ENCODE measurements at places on chromosomes 5 and 9.
A peak's percentile ranks its signal among the peaks of the same experiment; 100 is the strongest.

DNA sequence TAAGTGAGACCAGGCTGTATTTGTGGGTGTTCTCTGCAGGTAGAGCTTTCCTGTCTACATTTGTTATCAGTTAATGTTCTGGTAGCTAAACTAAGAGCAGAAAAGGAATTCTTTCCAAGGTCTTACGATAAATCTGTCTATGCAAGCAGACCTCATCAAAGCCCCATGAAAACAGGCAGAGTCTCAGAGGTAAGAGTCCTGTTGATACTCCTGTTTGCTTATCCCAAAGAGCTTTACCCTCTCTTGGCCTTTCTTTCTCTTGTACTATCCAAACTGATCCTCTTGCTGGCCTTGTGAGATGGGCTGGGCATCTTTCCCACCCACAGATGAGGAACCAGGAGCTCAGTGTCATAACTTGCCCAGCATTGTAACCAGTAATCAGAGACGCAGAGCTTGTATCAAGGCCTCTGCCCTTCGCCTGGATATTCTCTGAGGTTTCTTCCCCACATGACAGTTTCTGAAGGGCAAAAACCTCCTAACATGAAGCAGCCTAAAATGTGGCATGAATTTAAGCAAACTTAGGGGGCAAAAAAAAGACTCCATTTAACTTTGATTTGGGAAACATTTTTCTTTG is 33.5 kb downstream of the PRKACG start:
- no peak overlapping the region for H3K4me3 ChIP-seq
- H3K36me3 ChIP-seq = peaks cover 2% of the 10 kb centered on the region
- peaks cover 7% of the 10 kb centered on the region for H3K27me3 ChIP-seq
- H3K4me1 ChIP-seq = peaks cover 10% of the 10 kb centered on the region
- DNase-seq = no peak

- peaks cover 5% of the 10 kb centered on the region for H3K27me3 ChIP-seq
- H3K27ac ChIP-seq = no peak overlapping the region
- H3K4me1 ChIP-seq = no peaks in the 10 kb centered on the region
- H3K36me3 ChIP-seq = no peaks in the 10 kb centered on the region
These were observed 208.1 kb downstream of the SNX18 start for GRCh38 chr5:54725391-54726280.

GRCh38 chr5:137269274-137269673 is 229.9 kb downstream of the SPOCK1 start:
- peaks cover 18% of the 10 kb centered on the region for H3K27me3 ChIP-seq
- no peaks in the 10 kb centered on the region for H3K4me1 ChIP-seq
- H3K4me3 ChIP-seq = no peak overlapping the region

GRCh38 chr5:54835647-54836046 is 149.7 kb downstream of the ESM1 start:
- no peak for DNase-seq
- H3K27me3 ChIP-seq = peaks cover 10% of the 10 kb centered on the region
- H3K4me3 ChIP-seq = no peak overlapping the region

- no peaks in the 10 kb centered on the region for H3K4me1 ChIP-seq
- no peak overlapping the region for H3K4me3 ChIP-seq
- no peaks in the 10 kb centered on the region for H3K36me3 ChIP-seq
- no peak overlapping the region for H3K27ac ChIP-seq
These were observed 27.6 kb downstream of the NEURL1B start for GRCh38 chr5:172668594-172669071.

- H3K27me3 ChIP-seq = no peaks in the 10 kb centered on the region
- no peak for DNase-seq
- H3K4me1 ChIP-seq = peaks cover 26% of the 10 kb centered on the region
- no peaks in the 10 kb centered on the region for H3K36me3 ChIP-seq
- H3K27ac ChIP-seq = peak overlapping the region; percentile 77
These were observed 74.5 kb downstream of the ANGPTL2 start for GRCh38 chr9:127047971-127048370.

DNA sequence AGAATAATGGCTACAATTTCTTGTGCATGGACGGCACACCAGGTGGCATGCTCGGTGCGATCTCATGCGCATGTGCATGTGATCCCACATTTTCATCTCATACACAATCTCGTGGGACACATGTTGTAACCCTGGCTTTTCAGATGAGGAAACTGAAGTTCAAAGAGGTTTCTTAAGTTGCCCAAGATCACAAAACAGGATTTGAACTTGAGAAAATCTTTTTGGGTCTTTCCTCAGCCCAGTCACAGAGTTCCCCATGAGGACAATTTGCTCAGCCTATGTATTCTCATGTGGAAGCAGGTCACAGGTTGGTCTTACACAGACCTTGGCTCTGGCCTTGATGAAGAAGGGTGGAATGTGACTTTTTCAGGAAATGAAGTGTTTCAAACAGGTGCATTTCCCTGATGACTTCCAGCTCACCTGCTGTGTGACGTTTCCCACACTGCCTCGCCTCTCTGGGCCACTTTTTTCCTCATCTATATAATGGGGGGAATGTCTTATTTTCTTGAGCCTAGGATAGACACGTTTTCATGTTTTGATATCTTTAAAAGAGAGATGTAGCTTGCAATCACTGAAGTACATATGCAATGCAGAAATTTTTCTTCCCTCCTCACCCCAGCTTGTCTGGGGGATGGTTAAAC is 7.1 kb upstream of the ORM1 start:
- H3K36me3 ChIP-seq = peaks cover 2% of the 10 kb centered on the region
- DNase-seq = no peak
- peak overlapping the region; percentile 11 for H3K27ac ChIP-seq
- no peaks in the 10 kb centered on the region for H3K4me1 ChIP-seq
- no peak overlapping the region for H3K4me3 ChIP-seq

DNA sequence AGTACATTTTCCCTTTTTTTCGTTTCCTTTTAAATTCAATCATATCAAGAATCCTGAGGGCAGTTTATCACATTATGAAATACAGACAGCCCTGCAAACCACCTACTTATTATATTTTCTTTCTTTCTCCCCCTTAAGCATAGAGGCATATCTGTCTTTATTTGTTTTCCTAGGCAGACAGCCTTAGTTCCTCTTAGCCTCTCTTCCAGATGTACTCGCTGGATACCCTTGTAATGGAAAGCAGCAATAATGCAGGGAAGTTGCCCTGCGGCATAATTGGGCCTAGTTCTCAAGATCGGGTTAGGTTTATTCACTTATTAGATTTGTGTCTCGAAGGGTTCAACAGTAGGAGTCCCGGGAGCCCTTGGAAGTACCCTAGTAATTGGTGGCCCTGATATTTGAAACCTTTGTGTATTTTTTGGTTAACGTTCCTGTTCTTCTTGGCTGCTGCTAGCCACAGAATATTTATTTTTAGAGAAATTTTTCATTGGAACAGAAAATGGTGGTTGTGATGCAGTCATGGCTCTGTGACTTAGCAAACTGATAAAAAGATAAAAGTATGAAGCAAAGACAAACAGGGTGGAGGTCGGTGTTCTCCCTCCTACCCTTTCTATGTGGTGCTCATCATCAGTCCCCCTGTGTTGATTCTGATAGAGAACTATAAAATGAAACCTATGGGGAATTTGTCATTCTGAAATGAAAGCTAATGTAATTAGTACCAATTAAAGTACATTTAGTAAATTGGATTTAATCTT is 6.4 kb downstream of the TLE4 start:
- no peaks in the 10 kb centered on the region for H3K27me3 ChIP-seq
- peak overlapping the region; percentile 53 for H3K4me3 ChIP-seq
- no peak for DNase-seq
- peaks cover 5% of the 10 kb centered on the region for H3K36me3 ChIP-seq
- peak overlapping the region; percentile 88 for H3K27ac ChIP-seq

GRCh38 chr5:138967791-138968448 is 92.8 kb upstream of the LRRTM2 start:
- no peak overlapping the region for H3K4me3 ChIP-seq
- no peak for DNase-seq
- H3K27ac ChIP-seq = no peak overlapping the region
- no peaks in the 10 kb centered on the region for H3K27me3 ChIP-seq
- no peaks in the 10 kb centered on the region for H3K36me3 ChIP-seq
- H3K4me1 ChIP-seq = peaks cover 5% of the 10 kb centered on the region

DNA sequence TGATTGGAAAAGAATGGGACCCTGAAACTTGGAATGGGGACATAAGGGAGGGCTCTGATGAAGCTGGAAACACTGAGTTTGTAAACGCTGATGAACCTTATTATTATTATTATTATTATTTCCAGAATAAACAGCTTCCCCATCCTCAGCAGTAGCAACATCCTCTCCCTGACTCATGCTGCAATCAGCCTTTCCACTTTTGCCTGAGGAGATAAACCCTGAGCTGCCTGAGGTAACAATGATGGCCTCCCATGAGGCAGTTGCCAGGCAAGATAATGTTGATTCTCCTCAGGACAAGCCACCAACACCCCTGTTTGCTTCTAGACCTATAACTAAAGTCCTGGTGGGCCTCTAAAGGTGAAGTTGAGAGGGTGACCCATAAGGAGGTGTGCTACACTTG is 139.2 kb upstream of the ATP10B start:
- H3K4me3 ChIP-seq = no peak overlapping the region

DNA sequence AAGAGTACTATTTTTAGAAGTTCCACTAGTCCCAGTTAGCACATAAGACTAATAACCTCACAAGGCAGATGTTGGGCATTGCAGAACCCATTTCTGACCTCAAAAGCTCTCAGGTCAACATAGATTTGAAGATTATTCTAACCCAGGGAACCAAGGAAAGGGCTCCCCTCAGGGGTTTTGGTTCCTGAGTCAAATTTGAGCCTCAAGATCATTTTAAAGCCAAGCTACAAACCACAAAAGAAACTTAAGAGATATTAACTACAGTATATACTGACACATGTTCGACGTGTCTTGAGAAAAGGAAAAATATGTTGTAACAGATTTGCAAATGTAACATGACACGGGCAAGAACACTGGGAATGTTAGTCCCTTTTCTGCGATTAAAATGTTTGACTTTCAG is 88.6 kb downstream of the GNAQ start:
- no peaks in the 10 kb centered on the region for H3K27me3 ChIP-seq
- H3K4me3 ChIP-seq = no peak overlapping the region
- peaks cover 37% of the 10 kb centered on the region for H3K4me1 ChIP-seq
- H3K36me3 ChIP-seq = peaks cover 2% of the 10 kb centered on the region

GRCh38 chr9:83106263-83106662 is 43.3 kb upstream of the RASEF start:
- no peak overlapping the region for H3K4me3 ChIP-seq
- no peak overlapping the region for H3K27ac ChIP-seq
- no peaks in the 10 kb centered on the region for H3K27me3 ChIP-seq
- DNase-seq = no peak

GRCh38 chr5:90957906-90958305 is 399.3 kb downstream of the ADGRV1 start:
- H3K36me3 ChIP-seq = no peaks in the 10 kb centered on the region
- H3K4me3 ChIP-seq = no peak overlapping the region
- H3K27me3 ChIP-seq = peaks cover 4% of the 10 kb centered on the region
- DNase-seq = no peak
- H3K4me1 ChIP-seq = peaks cover 3% of the 10 kb centered on the region

DNA sequence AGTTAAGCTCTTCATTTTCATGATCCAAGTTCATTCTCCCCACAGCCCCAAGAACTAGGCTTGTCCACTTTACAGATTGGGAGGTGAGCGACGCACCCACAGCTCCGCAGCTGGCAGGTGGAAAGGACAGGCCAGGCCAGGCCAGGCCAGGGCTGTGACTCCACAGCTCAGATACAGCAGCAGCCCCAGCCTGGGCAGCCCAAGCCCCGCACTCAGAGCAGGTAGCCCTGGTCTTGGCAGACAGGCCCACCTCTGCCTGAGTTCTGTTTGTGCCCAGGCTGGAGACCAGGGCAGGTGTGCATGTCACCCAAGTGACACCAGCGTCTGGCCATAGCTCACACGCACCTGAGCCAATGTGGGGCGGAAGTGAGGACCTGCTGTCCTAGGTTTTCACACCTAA is 124.7 kb downstream of the WNK2 start:
- DNase-seq = no peak
- H3K4me1 ChIP-seq = peaks cover 6% of the 10 kb centered on the region
- peaks cover 3% of the 10 kb centered on the region for H3K36me3 ChIP-seq
- no peak overlapping the region for H3K27ac ChIP-seq
- H3K4me3 ChIP-seq = no peak overlapping the region

GRCh38 chr9:121207371-121207940 is 5.8 kb upstream of the RAB14 start:
- peaks cover 10% of the 10 kb centered on the region for H3K4me1 ChIP-seq
- H3K36me3 ChIP-seq = no peaks in the 10 kb centered on the region
- H3K27ac ChIP-seq = no peak overlapping the region
- no peak overlapping the region for H3K4me3 ChIP-seq
- DNase-seq = no peak
- H3K27me3 ChIP-seq = no peaks in the 10 kb centered on the region

- H3K36me3 ChIP-seq = no peaks in the 10 kb centered on the region
- no peaks in the 10 kb centered on the region for H3K4me1 ChIP-seq
- H3K27ac ChIP-seq = no peak overlapping the region
- H3K27me3 ChIP-seq = no peaks in the 10 kb centered on the region
- no peak for DNase-seq
- no peak overlapping the region for H3K4me3 ChIP-seq
These were observed 153.8 kb downstream of the CDH12 start for GRCh38 chr5:22699319-22699718.

DNA sequence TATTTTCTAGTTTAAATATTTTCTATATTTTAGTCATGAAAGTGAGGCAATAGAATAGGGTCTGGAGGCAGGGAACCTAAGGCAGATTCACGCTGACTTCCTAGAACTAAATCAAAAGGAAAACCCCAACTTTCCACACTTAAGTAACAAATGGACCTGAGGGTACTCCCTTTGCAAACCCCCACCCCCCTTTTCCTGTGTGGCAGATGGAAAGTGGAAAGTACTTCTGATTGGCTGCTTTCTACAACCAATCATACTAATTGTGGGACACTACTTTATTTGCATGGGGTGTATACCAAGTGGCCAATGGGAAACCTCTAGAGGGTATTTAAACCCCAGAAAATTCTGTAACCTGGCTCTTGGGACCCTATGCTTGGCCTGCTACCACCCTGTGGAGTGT is 4.8 kb upstream of the CENPH start:
- no peaks in the 10 kb centered on the region for H3K36me3 ChIP-seq
- H3K4me1 ChIP-seq = peaks cover 3% of the 10 kb centered on the region
- H3K4me3 ChIP-seq = no peak overlapping the region
- no peaks in the 10 kb centered on the region for H3K27me3 ChIP-seq

DNA sequence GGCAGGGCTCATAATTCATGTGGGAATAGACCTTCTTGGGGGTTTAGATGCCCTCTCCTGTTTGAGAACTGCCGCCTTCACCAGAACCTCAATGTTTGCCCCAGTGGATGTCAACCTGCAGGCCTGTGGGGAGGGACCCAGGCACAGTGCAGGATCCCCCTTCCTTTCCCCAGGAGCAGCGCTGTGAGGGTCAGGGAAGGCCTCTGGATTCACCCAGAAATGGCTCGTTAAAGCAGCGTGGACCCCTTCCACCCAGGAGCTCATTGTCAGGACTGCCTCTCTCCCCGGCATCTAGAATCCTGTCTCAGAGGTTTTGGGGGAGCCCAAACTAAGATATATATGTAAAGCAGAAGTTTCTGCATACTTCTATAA is 188.3 kb downstream of the GADD45G start:
- peaks cover 3% of the 10 kb centered on the region for H3K4me1 ChIP-seq
- no peak for DNase-seq
- no peaks in the 10 kb centered on the region for H3K27me3 ChIP-seq

All from T-helper 17 cell (primary cell).